CD4-positive, alpha-beta T cell treated with Interleukin-1 beta for 1 hour (primary cell): ENCODE measurements at places on chromosomes 12 and 14.

DNA sequence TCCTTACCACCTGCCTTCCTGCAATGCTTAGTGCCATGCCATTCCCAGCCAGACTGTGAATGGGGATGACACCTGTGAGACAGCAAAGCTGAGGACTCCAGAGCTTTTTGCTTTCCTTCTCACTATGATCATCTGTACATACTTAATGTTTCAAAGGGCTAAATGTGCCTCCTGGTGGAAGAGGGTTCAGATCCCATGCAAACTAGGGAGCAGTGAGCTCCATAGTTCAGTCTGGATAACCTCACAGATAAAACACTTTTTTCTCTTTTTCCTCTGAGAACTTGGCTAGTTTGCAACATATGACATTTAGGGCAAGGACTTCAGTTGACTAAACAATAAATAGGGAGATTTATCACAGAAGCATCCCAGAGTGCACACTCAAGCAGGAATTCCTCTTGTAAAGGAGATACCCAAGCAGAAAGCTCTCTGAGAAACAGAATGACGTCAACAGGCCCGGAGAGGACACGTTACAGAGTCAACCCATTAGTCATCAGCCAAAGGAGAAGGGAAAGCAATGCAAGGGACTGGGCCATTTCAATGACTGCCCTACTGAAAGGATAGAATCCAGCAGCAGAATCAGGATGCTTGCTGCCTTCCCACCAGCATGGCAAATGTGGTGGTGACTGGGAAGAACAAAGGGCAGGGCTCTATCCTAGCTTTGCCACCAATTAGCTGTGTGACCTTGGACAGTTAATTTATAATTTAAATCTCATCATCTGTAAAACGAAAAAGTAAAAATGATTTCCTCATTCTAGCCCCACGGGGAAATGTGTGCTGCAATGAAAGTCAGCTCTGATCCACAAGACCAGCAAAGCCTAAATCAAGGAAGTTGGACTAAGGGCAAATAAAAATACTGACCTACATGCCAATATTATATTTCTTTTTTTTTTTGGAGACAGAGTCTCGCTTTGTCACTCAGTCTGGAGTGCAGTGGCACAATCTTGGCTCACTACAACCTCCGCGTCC is 80.8 kb upstream of the ACTN1 start:
- peak; percentile 52 for DNase-seq

DNA sequence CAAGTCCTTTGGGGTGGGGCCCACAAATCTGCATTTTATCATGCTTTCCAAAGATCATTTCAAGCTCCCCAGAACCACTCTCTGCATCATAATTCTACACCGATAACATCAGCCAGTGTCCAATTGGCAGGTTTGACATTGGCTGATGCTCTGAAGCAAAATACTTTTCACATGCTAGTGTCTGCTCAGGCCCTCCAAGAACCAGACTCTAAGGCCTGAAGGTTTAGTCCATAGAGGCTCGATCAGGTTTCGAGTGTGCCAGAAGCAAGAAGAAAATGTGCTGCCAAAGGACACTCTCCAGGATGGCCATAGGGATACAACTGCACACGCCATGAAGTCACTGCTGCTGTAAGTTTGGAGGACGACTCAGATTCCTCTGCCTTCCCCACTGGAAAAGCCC is 280.3 kb downstream of the KSR2 start:
- no peak for DNase-seq

DNA sequence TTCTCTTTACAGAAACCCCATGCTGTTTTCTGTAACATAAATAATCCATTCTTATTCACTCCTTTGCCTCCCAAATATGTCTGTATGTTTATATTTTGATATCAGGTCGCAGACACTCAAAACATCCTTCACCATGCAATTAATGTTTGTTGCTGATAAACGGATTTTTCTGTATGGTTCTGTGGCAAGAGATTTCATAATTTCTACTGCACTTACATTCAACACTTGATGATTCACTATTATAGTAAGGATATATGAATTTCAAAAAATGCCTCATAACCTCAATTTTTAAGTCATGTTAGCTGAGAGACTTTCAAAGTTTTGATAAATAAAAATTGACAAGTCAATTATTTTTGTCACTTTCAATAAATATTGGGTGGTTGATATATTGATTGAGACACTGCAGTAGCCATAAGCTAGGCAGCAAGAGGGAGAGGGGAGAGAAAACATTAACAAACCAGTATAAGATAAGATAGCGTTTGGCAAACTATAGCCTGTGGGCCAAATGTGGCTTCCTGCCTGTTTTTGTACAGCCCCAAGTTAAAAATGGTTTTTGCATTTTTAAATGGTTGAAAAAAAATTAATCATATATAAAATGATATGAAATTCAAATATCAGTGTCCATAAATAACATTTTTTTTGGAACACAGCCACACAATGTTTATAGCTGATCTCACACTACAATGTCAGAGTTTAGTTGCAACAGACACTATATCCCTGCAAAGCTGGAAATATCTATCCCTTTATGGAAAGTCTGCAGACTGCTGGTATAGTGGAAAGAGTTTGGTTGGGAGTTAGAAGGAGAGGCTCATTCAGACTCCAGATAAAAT is 18.3 kb downstream of the ALDH6A1 start:
- no peak for DNase-seq

DNA sequence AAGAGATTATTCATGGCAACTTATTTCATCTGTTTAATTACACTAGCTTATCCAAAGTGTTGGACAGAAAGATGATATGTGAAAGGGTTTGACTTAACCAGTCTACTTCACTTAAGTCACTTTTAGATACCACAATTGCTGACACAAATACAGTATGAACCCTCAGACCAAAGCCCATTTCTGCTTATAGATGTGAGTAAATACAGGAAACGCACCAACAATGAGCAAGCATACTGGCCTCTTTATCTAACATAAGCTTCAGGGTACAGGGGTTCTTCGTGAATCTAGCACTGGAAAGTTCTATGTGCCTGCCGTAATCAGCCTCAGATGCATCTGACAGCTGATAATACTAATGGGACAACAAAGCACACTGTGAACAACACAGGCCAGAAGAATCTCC is 209.6 kb downstream of the MED13L start:
- no peak for DNase-seq

DNA sequence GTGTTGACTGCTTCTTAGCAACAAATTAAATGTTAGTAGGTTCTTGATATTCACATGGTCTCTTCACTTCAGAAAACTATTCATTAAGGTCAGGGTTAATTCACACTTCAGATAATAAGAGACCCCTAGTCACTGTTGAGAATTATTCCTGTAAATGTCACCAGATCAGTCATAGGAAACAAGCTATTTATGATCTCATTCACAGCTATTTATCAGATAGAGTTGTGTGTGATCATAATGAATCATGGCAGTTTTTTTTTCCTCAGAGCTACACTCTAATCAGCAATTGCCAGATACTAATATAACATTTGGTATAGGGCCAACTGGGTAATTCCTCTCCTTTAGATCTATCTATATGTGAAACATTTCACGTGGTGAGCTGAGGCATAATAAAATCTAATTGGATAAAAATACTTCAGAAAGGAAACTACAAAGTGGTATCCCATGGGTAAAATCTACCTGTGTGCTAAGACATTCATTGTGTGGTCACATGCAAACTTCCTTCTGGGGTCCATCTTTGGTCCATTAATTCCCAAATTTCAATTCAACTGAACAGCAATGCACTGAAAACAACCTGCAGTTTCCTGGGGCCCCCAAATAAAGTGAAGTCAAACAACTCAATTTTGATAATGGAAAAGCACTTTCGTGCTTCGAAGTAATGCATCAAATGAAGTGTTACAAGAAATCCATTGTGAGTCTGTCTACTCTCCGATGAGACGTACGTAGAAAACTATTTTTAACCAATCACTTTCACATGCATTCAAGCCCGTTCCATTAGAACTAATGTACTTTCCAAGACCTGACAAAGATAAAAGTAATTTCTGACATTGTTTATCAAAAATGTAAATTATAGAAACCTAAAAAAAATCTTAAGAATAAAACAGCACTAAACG is 197.0 kb downstream of the ACSS3 start:
- DNase-seq: no peak

- no peak for DNase-seq
Measured at GRCh38 chr12:49519574-49519936, 19.3 kb upstream of the KCNH3 start.

DNA sequence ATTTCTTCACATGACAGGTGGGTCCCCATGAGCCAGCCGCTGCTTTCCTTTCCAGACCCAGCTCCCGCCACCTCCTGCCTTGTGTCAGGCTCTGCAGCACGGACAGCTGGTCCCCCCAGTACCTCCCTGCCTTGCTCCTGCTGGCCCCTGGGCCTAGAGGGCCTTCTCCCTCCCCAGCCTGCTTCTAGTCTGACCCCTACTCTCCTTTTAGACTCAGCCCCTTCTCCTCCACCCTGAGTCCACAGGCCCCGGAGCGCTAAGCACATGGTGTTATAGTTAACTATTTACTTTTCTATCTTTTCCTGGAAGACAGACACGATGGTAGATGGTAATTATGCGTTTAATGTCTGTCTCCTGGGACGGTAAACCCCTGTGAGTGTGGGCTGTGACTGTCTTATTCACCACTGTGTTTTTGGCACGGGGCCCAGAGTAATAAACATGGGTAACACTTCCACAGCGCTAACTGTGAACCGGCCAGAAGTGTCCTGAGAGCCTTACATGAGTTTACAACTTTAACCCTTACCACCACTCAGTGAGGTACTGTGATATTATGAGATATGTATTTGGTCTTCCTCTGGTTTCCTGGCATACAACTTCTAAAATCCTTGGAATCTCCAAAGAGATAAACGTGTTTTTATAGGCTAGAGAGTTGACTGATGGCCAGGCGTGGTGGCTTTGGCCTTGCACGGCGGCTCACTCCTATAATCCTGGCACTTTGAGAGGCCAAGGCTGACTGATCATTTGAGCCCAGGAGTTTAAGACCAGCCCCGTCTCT is 41.2 kb downstream of the DGLUCY start:
- DNase-seq: peak; percentile 15

- DNase-seq: no peak
Measured at GRCh38 chr12:76765598-76765997, 1.7 kb downstream of the ZDHHC17 start.

DNA sequence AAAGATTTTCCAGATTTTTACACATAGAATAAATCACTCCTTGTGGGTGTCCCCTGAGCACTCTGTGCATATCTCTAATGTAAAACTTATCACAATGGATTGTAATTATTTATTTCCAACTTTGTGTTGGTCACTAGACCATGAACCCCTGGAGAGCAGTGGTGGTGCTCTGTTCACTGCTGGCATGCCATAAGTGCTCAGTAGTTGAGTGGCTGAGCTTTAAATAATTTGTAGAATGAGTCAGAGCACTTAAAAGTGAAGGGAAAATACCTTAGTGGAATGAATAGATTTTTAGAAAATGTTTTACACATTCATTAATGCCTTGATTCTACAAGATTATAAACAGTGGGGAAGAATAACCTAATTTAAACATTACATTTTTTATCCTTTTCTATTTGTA is 6.3 kb downstream of the MGAT4C start:
- no peak for DNase-seq

DNA sequence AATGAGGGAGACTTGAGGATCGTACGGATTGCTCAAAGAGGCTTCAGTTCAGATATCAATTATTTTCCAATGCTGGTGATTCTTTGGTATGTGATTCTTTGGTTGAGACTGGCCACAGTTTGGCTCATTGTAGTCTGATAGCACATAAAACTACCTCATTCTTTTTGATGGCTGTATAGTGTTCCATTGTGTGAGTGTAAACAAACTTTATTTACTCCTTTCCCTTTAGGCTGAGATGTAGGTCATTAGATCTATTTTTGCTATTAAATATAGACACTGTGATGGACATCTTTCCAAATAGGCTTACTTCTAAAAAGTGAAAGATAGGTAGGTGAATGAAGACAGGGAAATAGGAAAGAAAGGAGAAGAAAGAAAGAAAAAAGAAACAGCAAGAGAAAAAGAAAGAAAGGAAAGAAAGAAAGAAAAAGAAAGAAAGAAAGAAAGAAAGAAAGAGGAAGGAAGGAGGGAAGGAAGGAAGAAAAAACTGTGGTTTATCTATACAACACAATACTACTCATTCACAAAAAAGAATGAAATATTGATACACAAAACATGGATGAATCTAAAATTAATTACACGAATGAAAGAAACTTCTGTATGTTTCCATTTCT is 19.8 kb upstream of the MED13L start:
- DNase-seq: no peak

DNA sequence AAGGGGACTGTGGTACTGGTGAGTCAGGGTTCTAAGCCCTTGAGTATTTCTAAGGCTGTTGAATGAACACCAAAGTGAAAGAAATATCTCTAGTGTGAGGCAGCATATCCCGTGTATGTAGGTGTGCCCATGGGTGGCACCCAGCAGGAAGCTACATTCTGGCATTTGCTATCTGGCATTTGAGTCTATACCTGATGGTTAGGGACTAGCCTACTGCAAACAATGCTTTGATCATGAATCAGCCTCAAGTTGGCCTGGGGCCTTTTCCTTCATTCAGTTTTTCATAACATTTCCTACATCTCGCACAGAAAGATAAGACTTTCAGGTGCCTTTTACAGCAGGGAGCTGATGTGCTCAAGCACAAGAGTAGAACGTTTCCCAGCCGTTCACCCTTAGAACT is 85.7 kb upstream of the E2F7 start:
- no peak for DNase-seq

GRCh38 chr12:108966378-108967151 is 54.3 kb downstream of the SVOP start:
- no peak for DNase-seq

DNA sequence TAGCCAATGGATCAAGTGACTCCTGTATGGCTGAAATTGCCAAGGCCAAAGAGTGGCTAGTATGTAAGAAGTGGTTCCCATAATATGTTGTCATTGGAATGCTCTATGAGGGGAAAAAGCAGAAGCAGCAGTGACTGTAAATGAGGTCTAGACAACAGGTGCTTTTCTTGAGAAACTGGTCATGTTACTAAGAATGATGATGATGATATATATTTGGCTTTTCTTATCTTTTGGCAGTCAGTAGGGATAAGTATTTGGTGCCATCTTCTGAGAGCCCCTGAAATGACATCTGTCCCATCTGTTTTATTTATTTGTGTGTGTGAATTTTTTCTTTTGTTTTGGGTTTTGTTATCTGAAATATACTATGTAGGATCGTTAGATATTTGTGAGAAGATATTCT is 141.7 kb downstream of the SYT1 start:
- no peak for DNase-seq

DNA sequence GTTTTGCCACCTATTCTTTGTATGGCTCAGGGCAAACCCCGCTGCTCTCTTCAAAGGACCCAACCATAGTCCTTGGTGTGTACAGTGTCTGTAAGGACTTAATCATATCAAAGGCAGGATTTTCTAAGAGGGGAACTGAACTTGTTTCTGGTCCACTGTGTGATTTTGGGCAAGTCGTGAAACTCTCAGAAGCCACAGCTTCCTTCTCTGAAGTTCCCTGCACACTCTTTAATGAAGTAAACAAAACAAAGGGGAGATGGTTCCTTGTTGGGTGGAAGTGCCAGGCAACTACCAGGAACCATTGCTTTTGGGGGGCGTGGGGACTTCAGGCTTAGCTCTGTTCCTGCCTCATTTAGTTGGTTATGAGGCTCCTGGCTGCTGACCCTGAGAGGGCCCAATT is 152.4 kb downstream of the VRK1 start:
- no peak for DNase-seq
